Cerebellar nuclear complex (tissue), 1 donor: ENCODE measurements at places on chromosomes 13 and 19.
A peak's percentile ranks its signal among the peaks of the same experiment; 100 is the strongest.

- no peak for DNase-seq
These were observed 68.2 kb downstream of the CACNA1A start for GRCh38 chr19:13437919-13438618.

DNA sequence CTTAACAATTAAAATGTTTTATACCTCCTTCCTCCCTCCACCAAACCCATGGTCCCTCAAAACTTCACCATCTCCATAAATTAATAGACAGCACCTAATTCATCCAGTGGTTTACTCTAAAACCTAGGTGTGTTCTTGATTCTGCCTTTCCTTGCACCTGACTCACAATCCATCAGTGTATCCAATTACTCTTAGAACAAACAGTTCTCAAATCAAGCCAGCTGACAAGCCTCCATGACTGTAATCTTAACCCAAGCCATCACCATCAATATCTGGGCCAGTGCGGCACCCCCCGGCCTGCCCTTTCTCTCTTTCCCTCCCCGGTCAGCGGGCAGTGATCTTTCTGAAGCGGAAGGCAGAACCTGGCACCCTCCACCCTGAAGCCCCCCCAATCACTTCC lies 75.6 kb downstream of the TNFRSF19 start:
- DNase-seq, result no peak

GRCh38 chr19:16205205-16206045 lies 7.7 kb downstream of the AP1M1 start:
- DNase-seq, result no peak

DNA sequence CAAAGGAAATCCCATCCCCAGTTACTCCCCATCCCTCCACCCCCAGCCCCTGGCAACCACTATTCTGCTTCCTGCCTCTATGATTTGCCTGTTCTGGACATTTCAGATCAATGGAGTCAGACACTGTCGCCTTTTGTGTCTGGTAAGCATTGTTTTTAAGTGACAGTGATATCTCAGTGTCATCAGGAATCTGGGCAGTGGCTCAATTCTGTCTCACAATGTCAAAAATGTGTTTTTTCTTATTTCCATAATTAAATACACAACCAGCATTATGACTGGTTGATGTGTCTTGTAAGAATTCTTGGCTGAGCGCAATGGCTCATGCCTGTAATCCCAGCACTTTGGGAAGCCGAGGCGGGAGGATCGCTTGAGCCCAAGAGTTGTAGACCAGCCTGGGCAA lies 20.2 kb upstream of the PGLS start:
- DNase-seq, result no peak

DNA sequence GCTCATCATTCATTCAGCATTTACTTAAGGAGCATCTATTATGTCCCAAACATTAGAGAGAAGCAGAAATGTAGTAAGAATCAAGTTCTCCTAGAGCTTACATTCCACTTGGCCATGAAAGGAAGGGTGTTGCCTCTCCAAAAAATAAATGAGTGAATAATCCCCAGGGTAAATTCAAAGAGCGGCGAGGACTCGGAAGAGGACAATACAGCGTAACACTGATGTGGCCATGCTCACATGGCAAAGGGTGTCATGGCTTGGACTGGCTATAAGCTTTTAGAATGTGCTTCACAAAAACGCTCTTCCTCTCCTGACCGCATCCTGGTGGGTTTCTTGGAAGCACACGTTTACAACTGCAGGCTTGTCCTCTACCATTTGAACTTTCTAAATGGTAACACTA lies 290.2 kb downstream of the IRS2 start:
- no peak for DNase-seq

GRCh38 chr19:10105509-10106099 lies 558 bp upstream of the PPAN start:
- DNase-seq, result no peak

- DNase-seq, result no peak
These were observed 5.1 kb downstream of the CBARP start for GRCh38 chr19:1232652-1233072.

DNA sequence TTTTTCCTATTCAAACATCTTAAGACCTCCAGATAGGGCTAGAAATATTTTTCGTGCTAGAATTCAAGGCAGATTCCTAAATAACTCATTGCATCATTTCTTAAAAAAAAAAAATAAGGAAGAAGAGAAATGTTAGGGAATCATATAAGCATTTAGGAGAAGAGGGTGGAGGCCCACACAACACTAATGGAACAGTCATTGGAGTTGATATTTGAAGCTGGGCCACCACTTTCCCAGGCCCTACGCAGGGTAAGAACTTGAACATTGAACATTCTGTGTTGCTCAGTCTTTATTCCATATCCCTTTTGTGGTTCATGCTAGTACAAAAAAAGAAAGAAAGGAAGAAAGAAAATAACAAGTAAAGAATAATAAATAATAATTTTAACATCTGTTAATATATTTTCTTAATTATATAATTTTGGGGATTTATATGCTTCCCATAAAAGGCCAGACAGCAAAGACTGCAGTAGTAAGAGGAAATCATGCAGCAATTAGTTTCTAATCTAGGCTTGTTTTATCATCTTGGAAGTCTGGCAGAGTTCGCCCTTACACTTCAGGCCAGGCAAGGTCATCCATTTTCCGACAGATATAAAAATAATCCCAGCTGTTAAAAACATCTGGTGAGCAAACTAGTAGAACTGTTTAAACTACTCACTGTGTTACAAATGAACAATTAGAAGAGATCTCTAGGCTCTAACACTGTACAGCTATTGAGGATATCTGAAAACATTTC lies 127.7 kb downstream of the FRY start:
- no peak for DNase-seq

GRCh38 chr19:47158367-47158791 lies 27.7 kb downstream of the SAE1 start:
- DNase-seq, result no peak

DNA sequence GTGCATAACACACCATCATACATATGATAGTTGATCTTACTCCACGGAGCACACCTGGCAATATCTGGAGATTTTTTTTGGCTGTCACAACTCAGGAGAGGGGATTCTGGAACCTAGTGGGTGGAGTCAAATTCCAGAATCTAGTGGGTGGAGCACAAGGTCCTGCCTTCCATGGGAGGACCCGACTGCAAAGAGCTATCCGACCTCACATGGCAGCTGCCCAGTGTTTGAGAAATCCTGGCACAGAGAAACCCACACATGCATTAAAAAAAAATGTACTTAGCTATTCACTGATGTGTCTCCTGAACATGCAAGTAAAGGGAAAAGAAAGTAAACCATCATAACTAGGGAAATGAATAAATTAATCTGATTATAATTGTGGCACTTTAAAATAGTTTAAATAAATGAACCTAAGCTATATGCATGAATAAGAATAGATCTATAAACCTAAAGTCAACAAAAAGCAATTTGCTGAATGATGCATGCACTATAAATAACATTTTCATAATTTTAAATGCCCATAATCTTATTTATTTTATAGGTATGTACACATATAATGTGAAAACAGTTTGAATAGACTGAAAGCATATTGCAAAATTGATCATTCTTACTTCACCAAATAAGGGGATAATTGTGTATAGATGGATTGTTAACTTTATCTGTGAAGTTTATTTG lies 300.3 kb downstream of the MYO16 start:
- no peak for DNase-seq

GRCh38 chr13:104553186-104553585 lies 1487.0 kb upstream of the SLC10A2 start:
- no peak for DNase-seq

GRCh38 chr13:33322543-33322809 lies 36.9 kb upstream of the STARD13 start:
- DNase-seq, result no peak

- DNase-seq, result no peak
These were observed 230.6 kb upstream of the DACH1 start for GRCh38 chr13:72097568-72097967.

DNA sequence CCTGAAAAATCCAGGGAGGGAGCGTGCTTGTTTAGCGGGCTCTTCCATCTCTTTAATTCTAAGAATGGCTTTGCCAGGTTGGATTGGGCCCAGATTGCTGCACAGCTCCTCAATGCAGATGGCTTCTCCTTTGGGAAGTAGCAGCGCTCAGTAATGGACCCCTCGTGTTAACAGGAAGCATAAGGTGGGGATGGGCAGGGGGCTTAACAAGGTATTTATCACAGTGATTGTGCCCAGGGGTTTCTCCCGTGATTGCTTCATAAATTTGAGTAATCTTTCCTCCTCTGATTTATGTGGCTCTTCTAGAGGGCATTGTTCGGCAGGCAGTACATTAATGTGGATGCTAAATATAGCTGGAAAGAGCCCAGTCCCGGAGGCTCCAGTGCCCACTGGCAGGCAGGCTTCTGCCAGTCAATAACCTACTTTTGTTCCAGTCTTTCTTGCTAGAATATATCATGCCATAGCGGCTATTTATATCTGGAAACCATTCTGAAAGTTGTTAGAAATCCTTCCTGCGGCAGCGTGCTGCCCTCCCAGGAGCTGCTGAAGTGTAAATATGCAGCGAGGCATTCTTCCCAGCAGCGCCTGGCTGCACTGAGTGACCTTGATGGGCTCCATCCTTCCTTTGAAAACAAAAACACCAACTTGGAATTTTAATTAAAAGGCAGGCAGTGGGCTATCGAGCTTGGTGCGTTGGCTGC lies 65.0 kb downstream of the FGF9 start:
- peak; percentile 69 for DNase-seq
